ENCODE measurements at places on chromosomes 13 and 19. TPM values are rescaled to one million over a fixed set of nuclear protein-coding genes. Genes with fewer than 3 reads are reported as not detected.

The CEACAM20 gene
- total RNA-seq: not detected

The NMRK2 gene
- not detected for total RNA-seq

The KCTD12 gene
- total RNA-seq: 23.1 TPM

The MATK gene
- total RNA-seq: 0.65 TPM

The TTYH1 gene
- not detected for total RNA-seq

The ZNF93 gene
- total RNA-seq: 3.5 TPM

The C19orf85 gene
- not detected for total RNA-seq

The ZNF234 gene
- 16.5 TPM for total RNA-seq

The ZNF112 gene
- 11.1 TPM for total RNA-seq

The OR7D2 gene
- not detected for total RNA-seq

The ZNF724 gene
- 6.4 TPM for total RNA-seq

The FAM216B gene
- not detected for total RNA-seq

The BCAM gene
- 10.7 TPM for total RNA-seq

The ANGPTL8 gene
- total RNA-seq: not detected

The GJB6 gene
- not detected for total RNA-seq

The LRG1 gene
- total RNA-seq: not detected

The KLK2 gene
- total RNA-seq: not detected

The C1QTNF9 gene
- not detected for total RNA-seq

The UFM1 gene
- total RNA-seq: 103 TPM

The LRRC8E gene
- total RNA-seq: 7.8 TPM

The SKA3 gene
- total RNA-seq: 20.2 TPM

The POLR2E gene
- total RNA-seq: 86.9 TPM

The CD177 gene
- total RNA-seq: not detected

The NECTIN2 gene
- 35.6 TPM for total RNA-seq

The RTBDN gene
- not detected for total RNA-seq

The GFY gene
- not detected for total RNA-seq

The SPIB gene
- total RNA-seq: not detected

The ZNF431 gene
- 9.8 TPM for total RNA-seq

The CCDC8 gene
- 21.6 TPM for total RNA-seq

The TEX101 gene
- not detected for total RNA-seq

The ZNF700 gene
- 13.6 TPM for total RNA-seq

The KLK15 gene
- not detected for total RNA-seq

The PRSS57 gene
- total RNA-seq: not detected

The RFPL4AL1 gene
- total RNA-seq: not detected

The ZNF304 gene
- 9.1 TPM for total RNA-seq

The TUBA3C gene
- not detected for total RNA-seq

The KASH5 gene
- not detected for total RNA-seq

The AMH gene
- total RNA-seq: 0.22 TPM

The PLK5 gene
- not detected for total RNA-seq

The ACER1 gene
- total RNA-seq: not detected
